ENCODE measurements at places on chromosomes 13 and 19. TPM values are rescaled to one million over a fixed set of nuclear protein-coding genes. Genes with fewer than 3 reads are reported as not detected.

- peak; percentile 41 for DNase-seq
These were observed 86.5 kb downstream of the DLEU7 start for GRCh38 chr13:50757008-50757407.

DNA sequence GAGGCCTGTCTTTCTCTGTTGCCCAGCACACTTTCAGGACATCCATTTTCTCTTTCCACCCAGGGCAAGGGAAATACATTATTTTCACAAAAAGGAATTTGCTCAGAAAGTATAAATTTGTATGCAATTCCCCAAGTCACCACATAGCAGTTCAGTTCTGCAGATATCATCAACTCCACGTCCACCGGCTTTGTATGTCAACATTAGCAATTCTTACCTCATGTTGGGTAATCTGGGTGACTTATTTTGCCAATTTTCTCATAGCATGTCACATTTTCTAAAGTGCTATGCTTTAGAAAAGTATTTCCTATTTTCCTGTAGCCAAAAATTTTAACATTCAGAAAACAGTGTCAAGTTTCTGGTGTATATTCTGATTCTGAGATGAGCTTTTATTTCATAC, 501.8 kb downstream of the EFNB2 start:
- no peak for DNase-seq

DNA sequence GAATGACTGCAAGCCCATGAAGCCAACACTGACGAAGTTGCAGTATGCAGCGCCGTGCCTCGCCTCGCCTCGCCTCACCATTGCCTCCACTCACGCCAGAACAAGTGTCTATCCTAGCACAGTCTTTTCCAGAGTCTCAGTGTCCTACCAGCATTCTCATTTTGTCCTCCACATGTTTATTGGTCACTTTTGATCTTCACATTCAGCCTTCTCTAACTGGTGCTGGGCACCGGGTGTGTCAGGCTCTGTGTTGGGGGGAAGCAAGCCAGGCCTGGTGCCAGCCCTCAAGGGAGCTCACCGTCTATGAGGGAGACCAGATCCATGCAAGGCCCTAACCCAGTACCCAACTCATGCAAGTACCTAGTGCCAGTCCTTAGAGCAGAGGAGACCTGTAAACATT, 69.7 kb upstream of the GPR183 start:
- DNase-seq = no peak

- no peak for DNase-seq
These were observed 1.3 kb downstream of the TSHZ3 start for GRCh38 chr19:31347828-31348392.

Gene RFPL4A
- not detected for total RNA-seq

Gene SERPINE3
- not detected for total RNA-seq

Measured in foreskin keratinocyte (primary cell).